ENCODE measurements at places on chromosomes 7 and 10.

DNA sequence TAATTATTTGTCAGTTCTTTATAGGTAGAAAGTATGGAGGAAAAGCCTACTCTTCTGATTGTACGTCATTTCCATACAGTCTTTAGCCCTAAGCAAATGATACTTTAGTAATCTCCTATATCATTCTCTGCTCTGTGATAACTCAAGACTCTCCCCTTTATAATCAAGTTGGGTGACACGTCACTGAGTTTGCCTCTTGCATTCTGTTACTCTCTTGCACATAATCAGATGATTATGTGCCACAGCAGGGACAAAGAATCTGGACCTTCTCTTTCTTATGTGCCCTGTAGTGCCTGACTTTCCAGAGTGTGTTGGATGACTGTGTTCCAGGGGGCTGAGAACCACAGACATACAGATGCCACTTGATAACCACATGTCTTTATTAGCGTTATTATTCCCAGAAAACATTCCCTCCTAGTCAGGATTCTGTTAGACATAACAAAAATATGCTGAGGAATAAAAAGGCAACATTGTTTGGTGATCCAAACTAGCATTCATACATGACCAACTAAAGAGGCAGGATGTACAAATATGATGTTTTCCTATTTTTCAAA lies 116.4 kb upstream of the HGF start:
- no peak for DNase-seq

DNA sequence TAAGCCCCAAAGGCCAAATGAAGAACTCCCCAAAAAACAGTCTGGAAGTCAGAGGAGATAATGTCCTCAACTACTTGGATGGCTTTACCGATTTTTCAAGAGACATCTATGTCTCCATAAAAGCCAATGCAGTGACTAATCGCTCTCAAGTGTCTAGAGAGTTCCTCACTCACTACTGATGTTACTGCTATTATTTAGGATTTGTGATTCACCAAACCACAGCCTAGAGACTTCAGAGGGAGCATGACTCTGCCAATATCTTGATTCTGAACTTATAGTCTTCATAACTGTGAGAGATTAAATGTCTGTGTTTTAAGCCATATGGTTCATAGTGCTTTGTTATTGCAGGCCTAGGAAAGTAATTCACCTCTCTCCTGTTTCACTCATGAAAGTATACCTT lies 160.2 kb downstream of the IPMK start:
- peak; percentile 42 for DNase-seq

GRCh38 chr10:104127411-104127810 lies 5.4 kb downstream of the SFR1 start:
- DNase-seq: no peak

DNA sequence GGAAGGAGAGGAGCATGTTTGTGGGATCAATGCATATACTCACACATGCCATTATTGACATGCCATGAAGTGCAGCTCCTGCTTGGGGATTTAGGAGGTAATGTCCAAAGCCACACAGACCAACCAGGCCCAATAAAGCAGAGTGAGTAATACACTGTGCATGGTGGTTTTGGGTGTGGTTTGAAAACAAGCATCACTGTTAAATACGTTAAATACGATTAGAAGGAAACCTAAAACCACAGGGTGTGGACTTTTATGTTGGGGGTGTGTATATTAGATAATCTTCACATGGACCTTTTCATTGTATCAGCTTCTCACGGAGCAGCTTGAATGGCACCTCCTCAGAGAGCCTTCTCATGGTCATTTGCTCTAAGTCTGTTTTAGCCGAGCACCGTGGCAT lies 10.4 kb upstream of the EIF3A start:
- DNase-seq: no peak

DNA sequence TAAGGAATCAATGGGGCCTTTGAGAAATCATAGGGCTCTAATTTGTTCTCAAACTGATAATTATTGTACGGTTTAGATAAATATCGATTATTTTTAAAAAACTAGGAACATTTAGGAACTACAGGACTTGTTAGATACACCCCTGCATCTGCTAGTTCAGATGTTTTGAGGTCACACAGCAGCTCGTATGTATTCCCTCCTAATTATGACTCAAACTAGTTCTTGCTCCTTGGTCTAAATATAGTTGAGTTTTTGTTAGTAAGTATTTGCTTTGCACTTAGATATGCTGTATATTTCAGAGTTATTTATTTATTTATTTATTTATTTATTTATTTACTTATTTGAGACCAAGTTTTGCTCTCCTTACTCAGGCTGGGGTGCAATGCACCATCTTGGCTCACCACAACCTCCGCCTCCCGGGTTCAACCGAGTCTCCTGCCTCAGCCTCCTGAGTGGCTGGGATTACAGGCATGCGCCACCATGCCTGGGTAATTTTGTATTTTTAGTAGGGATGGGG lies 22.7 kb downstream of the PTER start:
- DNase-seq: no peak

Measured in AG04449 (cell line).